ENCODE measurements at places on chromosomes 6 and 20.

DNA sequence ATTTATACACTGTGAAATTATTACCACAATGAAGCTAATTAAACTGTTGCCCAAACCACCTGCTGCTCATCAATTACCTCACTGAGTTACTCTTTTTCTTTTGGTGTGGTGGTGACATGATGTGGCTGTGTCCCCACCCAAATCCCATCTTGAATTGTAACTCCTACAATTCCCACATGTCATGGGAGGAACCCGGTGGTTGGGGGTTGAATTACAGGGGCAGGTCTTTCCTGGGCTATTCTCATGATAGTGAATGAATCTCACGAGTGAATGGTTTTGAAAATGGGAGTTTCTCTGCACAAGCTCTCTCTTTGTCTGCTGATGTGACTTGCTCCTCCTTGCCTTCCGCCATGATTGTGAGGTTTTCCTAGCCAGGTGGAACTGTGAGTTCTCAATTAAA lies 145.0 kb downstream of the LRRC1 start:
- peak; percentile 7 for DNase-seq

GRCh38 chr6:141492521-141493284 lies 640.0 kb upstream of the GJE1 start:
- DNase-seq, result no peak

- DNase-seq, result no peak
Observed at GRCh38 chr6:167731731-167732422, 94.8 kb upstream of the AFDN start.

DNA sequence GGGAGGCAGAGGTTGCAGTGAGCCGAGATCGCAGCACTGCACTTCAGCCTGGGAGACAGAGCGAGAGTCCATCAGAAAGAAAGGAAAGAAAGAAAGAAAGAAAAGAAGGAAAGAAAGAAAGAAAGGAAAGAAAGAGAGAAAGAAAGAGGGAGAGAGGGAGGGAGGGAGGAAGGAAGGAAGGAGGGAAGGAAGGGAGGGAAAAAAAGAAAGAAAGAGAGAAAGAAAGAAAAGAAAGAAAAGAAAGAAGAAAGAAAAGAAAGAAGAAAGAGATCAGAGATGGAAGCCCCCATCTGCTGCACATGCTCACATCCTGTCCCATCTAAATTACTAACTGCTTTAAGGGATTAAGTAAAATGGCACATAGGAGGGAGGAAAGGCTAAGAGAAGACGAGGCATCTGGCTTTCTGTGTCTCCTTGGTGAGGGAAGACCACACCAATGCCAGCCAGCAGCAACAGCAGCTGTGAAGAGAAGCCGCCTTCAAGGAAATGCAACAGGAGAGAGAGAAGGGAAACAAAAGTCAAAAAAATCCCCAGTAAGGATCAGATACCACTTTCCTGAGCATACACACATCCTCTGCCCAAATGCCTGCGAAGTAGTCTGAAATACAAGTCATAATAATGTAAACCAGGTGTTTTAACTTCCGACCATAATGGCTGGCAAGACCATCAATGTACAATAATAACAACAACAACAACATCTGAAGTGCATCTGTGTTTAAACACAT lies 300.2 kb upstream of the JARID2 start:
- peak; percentile 89 for DNase-seq

- DNase-seq, result no peak
Observed at GRCh38 chr6:5679691-5680090, 327.0 kb downstream of the NRN1 start.

GRCh38 chr6:90458353-90459224 lies 128.3 kb downstream of the MAP3K7 start:
- DNase-seq, result no peak

Data from NCI-H82 (cell line).